ENCODE measurements at places on chromosomes 11 and 22. TPM values are rescaled to one million over a fixed set of nuclear protein-coding genes. Genes with fewer than 3 reads are reported as not detected.

Gene USP47
- total RNA-seq, result 61.2 TPM

Gene CRYBB2
- total RNA-seq, result not detected

Gene RIC3
- total RNA-seq, result not detected

Gene SLC37A4
- 4.7 TPM for total RNA-seq

Gene RIBC2
- not detected for total RNA-seq

Gene MDK
- 6.9 TPM for total RNA-seq

GRCh38 chr11:30285416-30286121 is 37.3 kb upstream of the ARL14EP start:
- no peaks in the 10 kb centered on the region for H3K36me3 ChIP-seq
- no peak for DNase-seq
- no peaks in the 10 kb centered on the region for H3K27me3 ChIP-seq

GRCh38 chr22:50633086-50633485 is 5.1 kb upstream of the ARSA start:
- no peaks in the 10 kb centered on the region for H3K36me3 ChIP-seq
- no peak overlapping the region for H3K4me3 ChIP-seq
- H3K27ac ChIP-seq, result no peak overlapping the region
- H3K27me3 ChIP-seq, result 0 out of 2 replicates have a peak, but pooled peaks cover 2% of the 10 kb centered on the region

DNA sequence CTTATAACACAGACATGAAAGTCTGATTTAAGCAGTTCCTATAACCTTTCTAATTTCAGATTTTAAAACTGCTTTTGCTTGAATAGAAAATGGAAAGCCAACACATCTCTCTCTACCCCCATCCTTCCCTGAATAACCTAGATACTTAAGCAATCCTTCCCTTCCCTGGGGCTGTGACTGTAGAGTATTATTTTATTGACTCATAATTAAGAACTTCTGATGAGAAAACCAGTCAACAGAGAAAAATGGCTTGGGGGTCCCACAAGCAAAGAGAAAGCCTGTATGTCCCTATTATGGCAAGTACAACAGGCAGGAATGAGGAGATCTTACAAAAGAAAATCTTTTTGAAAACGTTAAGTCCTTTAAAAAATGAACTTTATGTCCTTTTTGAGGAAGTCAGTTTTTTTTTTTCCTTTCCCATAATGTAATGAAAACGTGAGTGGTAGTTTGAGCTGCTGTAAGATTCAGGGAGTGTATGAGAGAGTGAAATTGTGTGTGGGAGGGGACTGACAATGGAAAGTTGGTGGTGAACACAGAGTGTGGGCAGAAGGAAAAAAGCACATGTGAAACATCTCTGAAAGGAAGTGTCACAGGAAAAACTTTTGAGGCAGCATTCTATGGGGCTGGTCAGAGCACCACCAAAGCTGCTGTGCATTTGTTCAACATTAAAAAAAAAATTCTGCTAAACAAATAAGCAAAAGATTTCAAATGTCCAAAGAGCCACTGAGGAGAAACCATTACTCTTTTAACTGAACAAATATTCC is 154.6 kb downstream of the MAML2 start:
- no peak for DNase-seq
- no peak overlapping the region for H3K4me3 ChIP-seq
- H3K4me1 ChIP-seq, result peaks cover 12% of the 10 kb centered on the region
- H3K36me3 ChIP-seq, result no peaks in the 10 kb centered on the region
- H3K27me3 ChIP-seq, result no peaks in the 10 kb centered on the region
- no peak overlapping the region for H3K27ac ChIP-seq

DNA sequence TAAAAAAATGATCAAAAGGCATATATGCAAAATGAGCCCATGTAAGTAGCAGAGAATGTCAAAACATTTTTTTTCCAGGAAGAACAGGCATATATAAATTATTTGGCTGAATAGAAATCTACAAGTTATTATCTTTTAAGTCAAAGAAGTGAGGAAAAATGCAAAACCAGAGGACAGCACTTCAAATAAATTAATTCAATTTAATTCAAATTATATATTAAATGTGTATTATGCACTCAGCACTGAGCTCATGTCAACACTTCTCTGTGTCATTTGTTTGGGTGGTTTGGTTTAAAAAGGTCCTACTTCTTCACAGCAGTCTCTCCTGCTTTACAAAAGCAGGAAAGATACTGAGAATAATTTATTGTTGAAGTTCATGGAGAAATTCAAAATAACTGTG is 41.9 kb upstream of the PDGFD start:
- peaks cover 2% of the 10 kb centered on the region for H3K27me3 ChIP-seq
- H3K4me1 ChIP-seq, result no peaks in the 10 kb centered on the region
- H3K4me3 ChIP-seq, result no peak overlapping the region
- no peaks in the 10 kb centered on the region for H3K36me3 ChIP-seq
- DNase-seq, result no peak
- no peak overlapping the region for H3K27ac ChIP-seq

- H3K36me3 ChIP-seq, result no peaks in the 10 kb centered on the region
- H3K4me3 ChIP-seq, result no peak overlapping the region
- no peak overlapping the region for H3K27ac ChIP-seq
- no peaks in the 10 kb centered on the region for H3K27me3 ChIP-seq
These were observed 157.0 kb upstream of the NECTIN1 start for GRCh38 chr11:119885861-119886567.

- no peaks in the 10 kb centered on the region for H3K4me1 ChIP-seq
- no peak overlapping the region for H3K4me3 ChIP-seq
- no peak for DNase-seq
- H3K27me3 ChIP-seq, result no peaks in the 10 kb centered on the region
- H3K36me3 ChIP-seq, result no peaks in the 10 kb centered on the region
These were observed 146.5 kb downstream of the GRIK4 start for GRCh38 chr11:120658071-120658423.

DNA sequence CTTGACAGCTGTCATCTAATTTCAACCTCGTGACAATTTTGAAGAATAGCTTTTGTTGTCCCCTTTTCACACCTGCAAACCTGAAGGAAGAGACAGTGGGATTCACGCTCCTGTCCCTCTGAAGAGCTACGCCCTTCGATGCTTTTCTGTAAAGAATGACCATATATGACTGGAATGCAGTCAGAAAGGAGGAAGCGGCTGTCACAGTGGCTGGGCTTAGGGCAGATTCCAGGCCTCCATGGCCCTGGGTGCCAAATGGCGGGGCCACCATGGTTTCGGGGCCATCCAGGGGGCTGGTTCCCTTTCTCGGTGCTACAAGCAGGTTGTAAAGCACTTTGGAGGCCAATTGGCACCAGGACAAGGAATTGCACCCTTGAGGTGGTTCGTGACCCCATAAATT is 22.2 kb upstream of the FGF19 start:
- no peaks in the 10 kb centered on the region for H3K27me3 ChIP-seq
- H3K4me1 ChIP-seq, result no peaks in the 10 kb centered on the region
- H3K36me3 ChIP-seq, result no peaks in the 10 kb centered on the region

GRCh38 chr11:68003846-68004550 is at the start of gene UNC93B1:
Gene UNC93B1, minus strand, starts transcription at chr11:68004097. Its CDS starts 54 bp downstream, at chr11:68004043.
- H3K36me3 ChIP-seq, result no peaks in the 10 kb centered on the region
- DNase-seq, result peak; percentile 95
- peak within 1 kb of the TSS; percentile 96 for H3K4me3 ChIP-seq
- no peaks in the 10 kb centered on the region for H3K27me3 ChIP-seq
- H3K4me1 ChIP-seq, result peaks cover 27% of the 10 kb centered on the region

GRCh38 chr11:69173331-69173730 is 17.6 kb downstream of the SMIM38 start:
- DNase-seq, result no peak
- H3K4me3 ChIP-seq, result no peak overlapping the region
- no peaks in the 10 kb centered on the region for H3K4me1 ChIP-seq

DNA sequence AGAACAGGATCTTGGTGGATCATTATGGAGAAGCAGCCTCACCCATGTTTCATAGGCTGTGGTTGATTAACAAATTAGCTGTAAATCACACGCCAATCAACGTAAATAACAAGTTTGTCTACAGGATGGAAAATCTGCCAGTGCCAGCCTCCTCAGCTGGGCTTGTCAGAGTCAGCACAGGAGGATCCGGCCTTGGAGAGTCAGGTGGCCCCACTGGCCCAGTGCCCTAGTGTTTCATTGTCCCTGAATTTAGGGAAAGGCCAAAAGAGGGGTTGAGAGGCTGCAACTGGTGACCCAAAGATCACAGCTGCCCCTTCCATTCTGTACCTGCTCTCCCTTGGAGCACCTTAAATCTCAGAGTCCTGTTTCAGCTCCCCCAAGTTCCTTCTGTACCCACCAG is 42.4 kb downstream of the TRIM29 start:
- H3K27me3 ChIP-seq, result no peaks in the 10 kb centered on the region
- H3K27ac ChIP-seq, result no peak overlapping the region
- no peak for DNase-seq
- no peaks in the 10 kb centered on the region for H3K36me3 ChIP-seq
- no peak overlapping the region for H3K4me3 ChIP-seq

- no peak for DNase-seq
- H3K4me1 ChIP-seq, result no peaks in the 10 kb centered on the region
- H3K4me3 ChIP-seq, result no peak overlapping the region
- no peaks in the 10 kb centered on the region for H3K27me3 ChIP-seq
- H3K27ac ChIP-seq, result no peak overlapping the region
These were observed 123.1 kb downstream of the ADAMTS15 start for GRCh38 chr11:130571519-130571918.

DNA sequence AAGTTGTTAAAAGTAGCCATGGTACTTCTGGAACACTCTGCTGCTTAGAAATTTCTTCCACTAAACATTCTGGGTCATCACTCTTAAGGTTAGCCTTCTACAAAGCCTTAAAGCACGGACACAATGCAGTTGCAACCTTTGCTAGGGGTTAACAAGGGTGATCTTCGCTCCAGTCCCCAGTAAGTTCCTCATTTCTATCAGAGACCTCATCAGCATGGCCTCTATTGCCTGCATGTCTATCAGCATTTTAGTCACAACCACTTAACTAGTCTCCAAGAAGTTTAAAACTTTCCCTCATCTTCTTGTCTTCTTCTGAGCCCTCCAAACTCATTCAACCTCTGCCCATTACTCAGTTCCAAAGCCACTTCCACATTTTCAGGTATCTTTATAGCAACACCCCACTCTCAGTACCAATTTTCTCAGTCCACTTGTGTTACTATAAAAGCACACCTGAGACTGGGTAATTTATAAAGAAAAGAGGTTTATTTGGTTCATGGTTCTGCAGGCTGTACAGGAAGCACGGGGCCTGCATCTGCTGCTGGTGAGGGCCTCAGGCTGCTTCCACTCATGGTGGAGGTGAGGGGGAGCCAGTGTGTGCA is 48.7 kb upstream of the TH start:
- no peak for DNase-seq
- no peak overlapping the region for H3K4me3 ChIP-seq
- no peaks in the 10 kb centered on the region for H3K27me3 ChIP-seq
- no peak overlapping the region for H3K27ac ChIP-seq

DNA sequence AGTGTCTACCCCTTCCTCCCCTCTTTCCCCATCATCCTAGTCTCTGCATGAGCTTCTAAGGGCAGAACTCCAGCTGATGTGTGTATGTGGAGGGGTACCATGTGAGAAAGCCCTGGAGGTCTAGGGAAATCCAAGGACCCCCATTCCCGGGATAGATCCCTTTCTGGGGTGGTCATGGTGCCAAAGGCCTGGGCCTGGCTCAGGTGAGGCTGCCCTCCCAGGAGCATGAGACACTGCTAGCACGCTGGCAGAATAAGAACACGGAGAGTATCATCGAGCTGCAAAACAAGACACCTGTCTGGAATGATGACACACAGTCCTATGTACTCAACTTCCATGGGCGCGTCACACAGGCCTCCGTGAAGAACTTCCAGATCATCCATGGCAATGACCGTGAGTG is 19.6 kb downstream of the TUB start:
- no peak overlapping the region for H3K4me3 ChIP-seq
- H3K36me3 ChIP-seq, result no peaks in the 10 kb centered on the region
- DNase-seq, result no peak
- no peaks in the 10 kb centered on the region for H3K27me3 ChIP-seq

GRCh38 chr11:120707663-120708062 is 196.1 kb downstream of the GRIK4 start:
- H3K4me1 ChIP-seq, result peaks cover 14% of the 10 kb centered on the region
- H3K27ac ChIP-seq, result no peak overlapping the region

- peak overlapping the region; percentile 82 for H3K4me3 ChIP-seq
- peaks cover 21% of the 10 kb centered on the region for H3K36me3 ChIP-seq
- no peaks in the 10 kb centered on the region for H3K27me3 ChIP-seq
- DNase-seq, result peak; percentile 69
- H3K4me1 ChIP-seq, result peaks cover 55% of the 10 kb centered on the region
These were observed 640 bp downstream of the PPP1CA start for GRCh38 chr11:67400942-67401494.

GRCh38 chr11:61923166-61924063 is 6.0 kb upstream of the RAB3IL1 start:
- DNase-seq, result no peak
- no peak overlapping the region for H3K4me3 ChIP-seq
- no peaks in the 10 kb centered on the region for H3K4me1 ChIP-seq
- H3K27ac ChIP-seq, result no peak overlapping the region

Data from Karpas-422 (cell line).